AG04450 (cell line): ENCODE measurements at places on chromosomes 2 and 18.

DNA sequence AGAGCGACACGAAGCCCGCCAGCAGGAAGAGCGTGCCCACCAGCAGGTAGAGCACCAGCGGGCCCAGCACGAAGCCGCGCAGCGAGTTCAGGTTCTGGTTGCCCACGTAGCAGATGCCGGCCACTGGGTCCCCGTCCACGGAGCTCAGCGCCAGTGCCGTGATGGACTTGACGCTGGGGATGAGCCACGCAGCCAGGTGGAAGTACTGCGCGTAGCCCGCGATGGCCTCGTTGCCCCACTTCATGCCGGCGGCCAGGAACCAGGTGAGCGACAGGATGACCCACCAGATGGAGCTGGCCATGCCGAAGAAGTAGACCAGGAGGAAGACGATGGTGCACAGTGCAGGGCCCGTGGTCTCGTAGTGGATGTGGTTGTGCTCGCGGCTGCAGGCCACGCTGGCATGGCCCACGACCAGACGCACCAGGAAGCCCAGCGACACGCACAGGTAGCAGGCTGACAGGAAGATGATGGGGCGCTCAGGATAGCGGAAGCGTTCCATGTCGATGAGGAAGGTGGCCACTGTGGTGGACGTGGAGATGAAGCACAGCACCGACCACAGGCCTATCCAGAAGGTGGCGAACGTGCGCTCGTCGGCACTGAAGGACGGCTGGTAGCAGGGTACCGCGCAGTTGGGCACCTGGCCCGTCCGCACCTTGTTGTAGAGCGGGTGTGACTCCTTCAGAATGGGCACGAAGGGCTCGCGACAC is 2.1 kb downstream of the FZD5 start:
- no peak for DNase-seq

DNA sequence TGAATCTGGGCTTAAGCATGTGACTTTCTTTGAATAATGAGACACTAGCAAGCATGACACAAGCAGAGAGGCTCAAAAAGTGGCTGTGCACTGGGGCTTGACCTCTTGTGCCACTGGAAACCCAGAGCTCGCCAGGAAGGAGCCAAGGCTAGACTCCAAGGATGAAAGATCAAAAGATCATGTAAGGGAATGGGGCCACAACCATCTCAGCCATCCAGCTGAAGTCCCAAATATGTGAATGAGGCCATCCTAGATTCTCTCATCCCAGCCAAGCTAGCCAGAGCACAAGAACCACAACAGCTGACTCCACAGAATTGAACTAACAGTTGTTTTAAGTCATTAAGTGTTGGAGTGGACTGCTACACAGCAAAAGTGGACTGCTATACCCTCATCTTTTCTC is 288.1 kb downstream of the CCDC178 start:
- DNase-seq: no peak

DNA sequence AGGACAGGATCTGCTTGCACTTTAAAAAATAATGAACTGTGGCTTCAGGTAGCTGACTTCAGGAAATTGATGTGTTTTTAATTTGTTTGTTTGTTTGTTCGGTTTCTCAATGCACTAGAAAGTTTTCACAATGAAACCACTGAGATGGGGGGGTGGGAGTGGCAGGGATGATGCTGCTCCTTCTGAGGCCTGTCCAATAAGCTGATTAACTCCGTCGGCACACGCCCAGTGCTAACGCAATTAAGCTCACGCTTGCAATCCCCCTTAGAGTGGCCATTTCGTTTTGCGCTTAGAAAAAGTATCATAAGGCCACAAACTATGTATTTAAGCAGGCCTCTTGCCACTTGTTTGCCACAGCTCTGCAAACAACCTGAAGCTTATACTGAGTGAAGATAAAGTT is 12.5 kb upstream of the GPR39 start:
- no peak for DNase-seq

DNA sequence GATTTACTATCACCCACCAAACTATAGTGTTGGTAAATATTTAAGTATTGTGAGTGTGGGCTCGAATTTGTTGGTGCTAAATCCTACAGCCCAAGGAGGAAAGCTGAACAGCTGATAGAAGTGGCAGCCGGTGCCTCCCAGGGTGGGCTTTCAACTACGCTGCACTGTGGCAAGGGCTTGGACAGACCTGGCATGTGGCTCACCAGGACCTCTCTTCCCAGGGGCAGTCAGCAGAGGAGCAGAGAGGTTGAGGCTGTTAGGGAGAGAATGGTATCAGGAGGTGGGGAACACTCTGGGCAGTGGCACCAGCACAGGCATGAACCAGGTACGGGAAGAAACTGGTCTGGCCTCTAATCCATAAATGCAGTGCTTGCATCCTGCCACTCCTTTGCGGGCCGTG is 44.6 kb downstream of the TFCP2L1 start:
- DNase-seq: no peak

GRCh38 chr2:11444737-11445136 is 21.2 kb downstream of the E2F6 start:
- no peak for DNase-seq

DNA sequence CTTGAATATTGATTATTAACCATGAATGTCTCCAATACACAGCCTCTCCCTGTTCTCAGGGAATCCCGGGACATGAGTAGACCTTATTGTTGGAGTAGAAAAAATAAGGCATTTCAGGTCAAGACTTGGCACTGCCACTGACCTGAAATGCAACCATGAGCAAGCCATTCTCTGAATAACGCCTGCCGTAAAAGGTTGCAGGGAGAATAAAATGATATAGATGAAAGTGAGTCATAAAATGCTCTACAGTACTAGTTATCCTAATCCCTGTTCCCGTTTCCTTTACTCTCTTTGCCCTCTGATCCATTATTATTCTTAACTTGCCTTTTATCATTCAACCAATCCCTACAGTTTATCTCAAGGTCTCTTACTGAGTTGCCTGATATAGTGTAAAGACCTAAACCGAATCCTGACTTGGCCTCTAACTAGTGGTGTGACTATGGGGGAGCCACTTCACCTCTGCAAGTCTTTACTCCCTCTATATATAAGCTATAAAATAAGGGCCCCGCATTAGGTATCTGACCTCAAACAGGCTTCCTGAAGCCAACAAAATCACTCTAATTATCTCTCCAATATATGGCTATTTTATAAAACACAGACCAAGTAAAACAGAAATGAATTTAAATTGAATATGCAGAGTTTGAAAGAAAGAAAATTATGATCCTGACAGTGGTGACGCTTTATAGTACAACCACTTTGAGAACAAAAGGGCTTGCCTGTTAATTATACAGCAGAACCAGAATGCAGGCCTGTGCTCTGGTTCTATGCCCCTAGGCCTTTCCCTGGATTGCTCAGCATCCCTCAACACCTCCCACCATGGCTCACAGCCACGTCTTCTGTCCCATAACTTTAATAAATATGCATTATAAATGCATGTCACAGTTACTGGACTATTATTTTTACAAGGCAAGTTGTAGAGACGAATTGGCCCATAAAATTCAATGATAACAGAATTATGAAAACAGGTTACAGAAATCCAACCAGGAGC is 183.1 kb downstream of the STK39 start:
- no peak for DNase-seq

GRCh38 chr2:66364495-66365333 is 70.2 kb upstream of the MEIS1 start:
- no peak for DNase-seq

GRCh38 chr18:10190564-10190963 is 263.9 kb upstream of the APCDD1 start:
- no peak for DNase-seq

- DNase-seq: no peak
These were observed 5.0 kb upstream of the TMEM178A start for GRCh38 chr2:39660612-39661236.

- DNase-seq: no peak
These were observed 88.1 kb downstream of the VSNL1 start for GRCh38 chr2:17628349-17629261.

GRCh38 chr2:239253701-239254436 is 147.0 kb downstream of the HDAC4 start:
- DNase-seq: no peak

GRCh38 chr2:164903951-164904350 is 51.4 kb downstream of the SLC38A11 start:
- DNase-seq: no peak

DNA sequence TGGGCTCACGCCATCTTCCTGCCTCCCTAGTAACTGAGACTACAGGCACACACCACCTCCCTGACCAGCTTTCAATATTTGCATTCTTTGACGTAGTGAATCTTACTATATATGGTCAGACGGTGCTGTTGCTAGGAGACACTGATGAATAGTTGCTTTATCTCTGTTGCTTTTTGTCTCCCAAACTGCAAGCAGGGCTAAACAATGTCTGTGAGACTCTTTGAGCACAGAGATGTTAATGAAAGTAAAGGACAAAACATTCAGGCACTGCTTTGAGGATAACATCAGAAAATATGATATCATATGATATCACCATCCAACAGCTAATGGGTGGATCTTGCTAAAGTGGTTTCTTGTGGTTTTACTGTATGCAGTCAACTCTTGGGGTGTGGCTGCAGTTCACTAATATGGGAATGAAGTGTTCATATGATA is 43.0 kb downstream of the EMILIN2 start:
- no peak for DNase-seq

DNA sequence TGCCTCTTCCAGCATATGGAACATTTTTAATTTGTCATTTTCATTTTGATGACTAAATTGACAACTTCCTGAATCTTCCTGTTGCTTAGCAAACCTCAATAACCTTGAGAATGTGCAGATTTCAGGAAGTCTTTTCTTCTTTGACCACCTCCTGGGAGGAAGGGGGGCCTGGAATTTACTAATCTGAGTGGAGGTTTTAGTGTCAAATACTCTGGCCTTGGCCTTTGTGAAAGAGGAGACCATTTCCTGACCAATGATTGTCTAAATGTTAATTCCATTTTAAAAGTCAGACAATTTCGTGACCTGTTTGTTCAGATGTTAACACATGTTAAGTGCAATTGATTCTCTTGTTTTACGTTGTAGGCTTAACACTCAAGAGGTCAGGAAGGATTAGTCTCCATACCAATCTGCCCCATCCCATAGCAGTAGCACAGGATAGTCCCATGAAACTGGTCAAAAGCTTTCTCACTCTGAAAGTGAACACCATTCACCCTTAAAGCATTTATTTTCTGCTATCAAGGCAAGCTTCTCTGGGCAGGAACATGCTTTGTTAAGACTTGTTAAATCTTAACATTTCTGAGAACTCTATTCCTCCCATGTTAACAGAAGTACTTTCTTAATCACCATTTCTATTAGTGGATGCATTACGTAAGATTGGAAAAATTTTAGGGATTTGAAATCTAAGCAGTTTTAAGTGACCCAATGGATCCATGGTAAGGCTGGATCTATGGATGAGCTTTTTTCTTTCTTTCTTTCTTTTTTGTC is 219.6 kb downstream of the RND3 start:
- DNase-seq: no peak

GRCh38 chr2:164882276-164882675 is 40.7 kb upstream of the COBLL1 start:
- DNase-seq: no peak

DNA sequence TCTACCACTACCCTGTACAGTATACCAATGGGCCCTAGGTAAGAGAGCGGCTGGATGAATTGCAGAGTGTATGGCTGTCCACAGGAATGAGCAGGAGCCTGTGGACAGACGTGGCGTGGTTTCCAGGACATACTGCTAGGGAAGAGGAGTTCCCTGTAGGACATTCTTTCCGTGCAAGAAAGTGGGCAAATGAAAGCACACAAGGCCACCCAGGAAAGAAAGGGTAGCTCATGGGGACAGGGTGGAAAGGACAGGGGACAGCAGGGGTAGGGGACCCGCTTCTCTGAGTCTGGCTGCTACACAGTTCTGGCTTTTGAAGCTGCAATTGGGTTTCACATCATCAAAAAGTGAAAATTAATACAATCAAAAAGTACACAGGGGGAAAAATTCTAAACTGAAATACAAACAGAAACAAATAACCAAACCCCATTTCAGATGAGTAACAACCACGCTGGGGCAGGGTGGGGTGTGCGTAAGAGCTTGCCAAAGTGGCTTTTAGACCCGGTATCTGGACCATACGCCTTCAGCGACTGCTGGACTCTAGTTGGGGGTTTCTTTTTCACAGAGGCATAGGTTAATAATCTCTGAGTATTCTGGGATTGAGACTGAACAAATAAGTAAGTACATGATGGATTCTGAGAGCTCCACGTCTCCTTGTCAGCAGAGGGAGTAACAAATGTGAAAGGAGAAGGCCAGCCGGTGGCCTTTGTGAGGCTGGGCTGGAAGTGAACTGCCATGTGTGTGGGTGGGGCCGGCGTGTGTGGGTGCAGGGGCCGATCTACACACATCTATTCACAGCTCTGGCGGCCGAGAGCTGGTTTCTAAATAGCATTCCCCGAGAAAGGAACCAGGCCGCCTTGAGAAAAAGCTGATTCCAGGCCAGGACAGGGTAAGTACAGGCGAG is 84.0 kb downstream of the HDAC4 start:
- DNase-seq: no peak

DNA sequence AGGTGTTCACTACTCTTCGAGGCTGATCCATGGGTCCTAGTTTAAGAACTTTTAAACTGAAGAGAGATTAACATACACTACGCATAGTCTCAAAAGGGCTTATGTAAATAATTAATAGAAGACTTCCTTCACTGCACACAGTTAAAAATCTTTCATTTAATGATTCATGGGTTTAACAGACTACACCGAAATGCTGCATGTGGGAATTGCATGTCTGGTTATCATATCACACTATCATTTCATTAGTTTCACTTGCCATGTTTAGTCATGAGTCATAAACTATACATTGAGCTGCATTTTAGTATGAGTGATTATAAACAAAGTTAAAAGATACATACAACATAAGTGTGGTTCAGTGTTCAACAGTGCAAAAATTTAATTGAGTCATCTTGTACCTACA is 31.2 kb downstream of the GLS start:
- DNase-seq: no peak

- no peak for DNase-seq
These were observed 243.1 kb upstream of the SMAD7 start for GRCh38 chr18:49193897-49194296.

DNA sequence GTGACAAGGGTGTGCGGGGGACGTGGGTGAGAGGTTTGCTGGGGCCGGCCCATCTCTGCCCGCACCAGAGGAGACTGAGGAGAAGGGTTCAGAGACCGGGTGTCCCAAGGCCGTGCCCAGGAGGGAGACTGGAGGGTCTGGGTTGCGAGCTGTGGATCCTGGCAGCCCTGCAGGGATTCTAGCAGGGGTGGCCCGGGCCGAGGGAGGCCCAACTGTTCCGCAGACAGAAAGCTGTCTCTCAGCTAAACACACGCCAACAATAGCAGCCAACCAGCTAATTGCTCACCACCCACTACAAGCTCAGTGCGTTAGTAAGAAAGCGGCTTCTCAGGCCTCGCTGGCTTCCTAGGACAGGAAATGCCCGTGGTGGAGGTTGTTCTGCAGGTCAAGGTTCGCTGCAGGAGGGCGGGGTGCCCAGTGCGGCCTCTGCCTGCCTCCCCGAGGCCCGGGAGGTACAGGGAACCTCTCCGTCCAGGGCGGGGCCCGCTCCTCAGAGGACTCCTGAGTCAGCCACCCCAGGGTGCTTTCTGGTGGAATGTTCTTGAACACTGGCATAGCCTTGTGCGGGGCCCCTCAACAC is 282.0 kb upstream of the PXDN start:
- no peak for DNase-seq

- no peak for DNase-seq
These were observed 627 bp downstream of the RNF25 start for GRCh38 chr2:218671097-218671653.

- no peak for DNase-seq
These were observed 15.9 kb downstream of the VWA3B start for GRCh38 chr2:98102878-98103277.
